NCI-H1092 (cell line): ENCODE measurements at places on chromosomes 11 and 22.

DNA sequence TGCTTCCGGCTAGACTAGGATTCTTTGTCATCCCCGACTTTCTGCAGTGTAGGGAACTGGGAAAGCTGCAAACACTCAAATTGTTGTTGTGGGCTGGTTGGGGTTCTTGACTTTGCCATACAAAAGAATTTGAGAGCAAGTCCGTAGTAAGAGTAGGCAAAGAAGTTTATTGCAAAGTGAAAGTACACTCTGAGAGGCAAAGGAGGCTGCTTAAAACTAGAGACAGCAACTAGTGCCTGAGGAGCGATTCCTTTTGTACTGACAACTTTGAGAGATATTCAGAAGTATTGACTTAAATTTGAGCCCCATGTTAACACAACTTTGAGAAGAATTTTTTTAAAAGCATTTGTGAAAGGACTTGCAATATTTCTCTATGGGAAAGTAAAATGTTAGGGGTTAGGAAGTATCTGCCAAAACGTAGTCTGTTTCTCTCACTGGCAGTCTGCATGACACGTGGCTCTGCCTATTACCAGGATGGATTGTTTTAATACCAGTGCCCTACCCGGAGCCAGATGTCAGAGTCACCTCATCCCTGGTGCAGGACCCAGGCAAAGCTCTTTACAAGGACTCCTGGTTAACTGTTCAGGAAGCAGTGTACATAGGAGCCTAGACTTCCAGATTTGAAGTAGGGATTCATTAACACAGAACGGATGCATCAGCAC is 85.0 kb upstream of the CLPB start:
- no peak for DNase-seq

- DNase-seq: peak; percentile 93
Measured at GRCh38 chr22:26892166-26893041, 235.0 kb downstream of the MIAT start.

- DNase-seq: no peak
Measured at GRCh38 chr11:32429477-32429876, 5.9 kb downstream of the WT1 start.

DNA sequence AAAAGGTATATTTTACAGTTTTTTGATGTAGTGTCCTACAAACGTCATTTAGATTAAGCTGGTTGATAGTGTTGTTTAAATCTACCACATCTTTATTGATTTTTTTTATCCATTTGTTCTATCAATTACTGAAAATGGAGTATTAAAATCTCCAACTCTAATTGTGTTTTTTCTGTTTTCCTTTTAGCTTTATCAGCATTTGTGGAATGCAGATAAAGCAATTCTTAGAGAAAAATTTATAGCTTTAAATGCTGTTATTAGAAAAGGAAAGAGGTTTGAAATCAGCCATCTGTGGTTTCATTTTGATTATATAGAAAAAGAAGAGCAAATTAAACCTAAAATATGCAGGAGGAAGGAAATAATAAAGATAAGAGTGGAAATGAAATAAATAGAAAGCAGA is 39.4 kb upstream of the CBX6 start:
- DNase-seq: no peak

GRCh38 chr22:25514436-25515180 is 49.9 kb upstream of the GRK3 start:
- DNase-seq: no peak

DNA sequence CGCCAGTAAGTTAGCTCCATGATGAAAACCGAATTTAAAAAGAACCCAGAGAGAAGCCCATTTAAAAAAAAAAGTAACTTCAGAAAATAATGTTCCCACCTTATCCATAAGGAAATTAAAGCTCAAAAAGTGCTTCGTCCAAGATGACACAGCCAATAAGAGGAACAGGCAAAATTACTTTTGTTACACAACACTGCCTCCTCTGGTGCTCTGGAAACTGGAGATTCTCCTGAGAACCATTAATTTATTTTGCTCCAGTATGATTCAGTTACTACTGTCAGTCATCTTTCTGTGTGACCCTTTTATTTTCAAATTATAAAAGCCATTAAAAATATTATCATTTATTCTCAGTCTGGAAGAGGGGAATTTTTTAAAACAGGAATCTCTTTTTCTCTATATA is 2.0 kb downstream of the IFT27 start:
- peak; percentile 3 for DNase-seq

DNA sequence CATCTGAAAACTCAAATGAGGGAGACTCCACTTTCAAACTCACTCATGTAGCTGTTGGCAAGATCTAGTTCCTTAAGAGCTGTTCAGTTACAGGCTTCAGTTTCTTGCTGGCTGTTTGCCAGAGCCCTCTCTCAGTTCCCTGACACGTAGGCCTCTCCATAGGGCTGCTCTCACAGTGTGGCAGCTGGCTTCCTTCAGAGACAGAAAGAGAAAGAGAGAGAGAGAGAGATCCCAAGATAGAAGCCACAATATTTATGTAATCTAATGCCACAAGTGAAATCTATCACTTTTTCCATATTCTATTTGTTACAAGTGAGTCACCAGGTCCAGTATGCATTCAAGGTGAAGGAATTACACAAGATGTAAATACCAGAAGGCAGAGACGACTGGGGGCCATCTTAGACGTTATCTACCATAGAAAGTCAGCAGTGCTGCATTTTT is 168.8 kb downstream of the RCN1 start:
- no peak for DNase-seq

DNA sequence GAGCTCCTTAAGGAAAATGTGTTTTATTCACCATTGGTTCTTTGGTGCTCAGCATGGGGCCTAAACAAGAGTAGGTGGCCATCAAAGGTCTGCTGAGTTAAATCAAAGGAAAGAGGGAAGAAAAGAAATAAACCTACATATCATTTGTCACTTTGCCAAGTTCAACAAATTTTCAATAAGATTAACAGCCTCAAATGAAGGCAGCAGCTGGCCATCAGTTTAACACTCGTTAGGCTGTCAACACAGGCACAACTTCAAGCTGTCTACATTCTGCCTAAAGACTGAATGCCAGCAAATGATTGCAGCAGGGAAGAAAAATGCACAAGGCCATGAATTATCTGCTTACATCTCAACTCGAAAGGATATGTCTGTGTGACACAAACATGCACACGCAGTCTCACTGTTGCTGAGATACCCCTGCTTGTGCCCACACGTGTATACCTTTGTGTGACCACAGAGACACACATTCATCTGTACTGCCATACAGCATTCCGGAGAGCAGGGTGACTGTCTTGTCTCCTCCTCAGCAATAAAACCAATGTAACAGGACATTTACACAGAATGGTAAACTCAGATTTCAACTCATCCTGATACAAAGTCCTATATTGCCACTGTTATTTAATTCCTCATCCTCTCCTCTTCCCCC is 40.1 kb downstream of the TRIM66 start:
- DNase-seq: no peak

GRCh38 chr11:133705873-133706272 is 139.4 kb downstream of the SPATA19 start:
- no peak for DNase-seq

- DNase-seq: no peak
Measured at GRCh38 chr22:50119768-50120251, 30.0 kb downstream of the MOV10L1 start.

DNA sequence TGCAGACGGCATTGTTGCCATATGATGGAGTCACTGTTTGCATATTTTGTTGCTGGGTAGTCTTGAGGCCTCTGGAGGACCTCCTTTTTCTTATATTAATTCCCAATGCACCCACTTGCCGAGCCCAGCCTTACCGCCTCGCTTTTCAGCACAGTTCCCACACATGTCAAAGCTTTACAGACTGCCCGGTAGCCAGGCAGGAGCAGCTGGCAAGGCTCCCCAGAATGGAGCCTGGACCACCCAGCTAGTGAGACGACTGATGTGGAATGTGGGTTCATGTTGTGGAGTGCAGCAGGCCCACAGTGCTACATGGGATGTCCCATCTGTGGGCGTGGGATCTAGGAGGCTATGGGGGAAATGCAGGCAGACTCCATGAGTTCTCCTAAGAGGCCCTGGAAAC is 99.4 kb upstream of the MTMR2 start:
- no peak for DNase-seq

GRCh38 chr11:69327741-69328191 is 33.8 kb downstream of the MYEOV start:
- no peak for DNase-seq

- no peak for DNase-seq
Measured at GRCh38 chr11:68338051-68338780, 25.8 kb downstream of the LRP5 start.

- DNase-seq: no peak
Measured at GRCh38 chr11:101912823-101913284, 2.0 kb upstream of the CEP126 start.

- DNase-seq: no peak
Measured at GRCh38 chr22:31995807-31996206, 47.3 kb upstream of the SLC5A1 start.

DNA sequence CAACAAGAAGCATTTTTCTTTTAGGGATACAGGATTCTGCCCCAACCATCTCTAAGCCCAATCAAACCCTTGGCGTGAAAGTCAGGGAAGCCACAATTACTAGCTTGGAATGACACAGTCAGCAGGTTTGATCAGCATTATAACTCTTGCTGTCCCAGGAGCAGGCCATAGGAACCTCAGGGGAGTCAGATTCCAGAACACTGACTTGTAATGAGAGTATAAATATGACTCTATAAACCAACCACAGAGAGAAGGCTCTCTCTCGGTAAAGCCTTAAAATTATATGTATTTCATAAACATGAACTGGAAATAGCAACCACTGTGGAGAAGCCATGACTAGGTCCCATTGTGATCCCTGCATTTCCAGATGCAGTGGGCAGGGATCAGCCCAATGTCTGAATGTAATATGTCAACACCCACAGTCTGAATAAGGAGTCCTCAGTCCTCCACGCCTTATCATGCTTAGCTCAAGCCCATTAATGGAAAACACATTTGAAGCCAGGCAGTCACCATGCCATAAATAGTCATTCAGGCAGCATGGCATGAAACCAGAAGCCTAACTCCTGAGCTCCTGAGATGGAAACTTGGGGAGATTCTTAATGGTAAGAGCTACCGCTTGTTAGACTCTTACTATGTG is 99.1 kb upstream of the MTNR1B start:
- no peak for DNase-seq

- DNase-seq: no peak
Measured at GRCh38 chr22:21714786-21715185, 20.8 kb downstream of the YPEL1 start.

- no peak for DNase-seq
Measured at GRCh38 chr11:60991457-60991856, 20.0 kb downstream of the CD6 start.

- DNase-seq: no peak
Measured at GRCh38 chr22:50739894-50740293, 1.9 kb downstream of the ACR start.

DNA sequence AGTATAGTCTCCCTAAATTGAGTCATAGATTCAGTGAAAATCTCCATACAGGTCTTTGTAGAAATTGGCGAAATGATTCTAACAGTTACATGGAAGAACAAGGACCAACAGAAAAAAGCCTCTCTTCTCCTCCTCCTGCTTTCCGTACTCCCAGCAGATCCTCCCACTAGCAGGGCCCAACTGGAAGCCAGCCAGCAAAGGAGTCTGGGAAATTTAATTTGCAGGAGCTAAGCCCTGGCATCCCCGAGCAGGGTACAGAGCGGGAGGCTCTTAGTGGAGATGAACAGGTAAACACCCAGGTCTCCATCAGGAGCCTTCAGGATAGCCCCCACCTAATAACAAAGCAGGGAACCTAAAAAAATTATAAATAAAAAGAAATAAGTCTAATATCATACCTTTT is 1473.8 kb downstream of the TBC1D22A start:
- DNase-seq: no peak

- DNase-seq: no peak
Measured at GRCh38 chr11:85572056-85572455, 55.1 kb downstream of the DLG2 start.

DNA sequence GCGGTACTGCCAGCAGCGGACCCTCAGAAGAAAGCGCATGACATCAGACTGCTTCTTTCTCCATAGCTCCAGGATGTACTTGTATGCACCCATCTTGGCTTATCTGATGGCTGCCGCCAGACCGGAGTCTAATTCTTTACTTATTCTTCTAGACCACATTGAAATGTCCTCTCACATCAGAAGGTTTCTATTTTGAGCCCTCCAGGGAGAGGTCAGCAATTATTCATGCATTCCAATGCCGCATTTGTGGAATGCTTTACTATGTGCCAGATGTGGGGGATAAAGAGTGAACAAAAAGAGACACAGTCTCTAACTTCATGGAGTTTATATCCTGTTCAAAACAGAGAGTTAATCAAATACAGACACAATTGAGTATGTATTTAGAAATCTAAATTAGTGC is 230.1 kb downstream of the MIAT start:
- no peak for DNase-seq

- DNase-seq: peak; percentile 24
Measured at GRCh38 chr11:86291466-86292262, 10.4 kb upstream of the HIKESHI start.

DNA sequence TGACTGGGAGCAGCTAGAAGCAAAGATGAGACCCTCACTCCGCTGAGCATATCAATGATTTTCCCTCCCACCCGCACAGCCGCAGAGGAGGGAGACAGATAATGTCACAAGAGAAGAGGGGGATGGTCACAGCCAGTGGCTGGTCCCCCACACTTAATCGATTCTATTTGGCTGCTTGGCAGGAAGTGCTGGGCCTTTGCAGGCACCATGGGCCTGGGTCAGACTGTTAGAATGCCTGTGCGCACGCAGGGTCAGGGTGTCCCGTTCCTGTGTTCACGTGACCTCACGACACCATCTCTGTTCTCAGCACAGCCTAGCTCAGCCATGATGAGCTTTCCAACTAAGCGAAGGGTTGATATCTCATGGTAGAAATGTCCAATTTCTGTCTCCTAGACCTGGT is 107.0 kb downstream of the MYO18B start:
- DNase-seq: no peak

DNA sequence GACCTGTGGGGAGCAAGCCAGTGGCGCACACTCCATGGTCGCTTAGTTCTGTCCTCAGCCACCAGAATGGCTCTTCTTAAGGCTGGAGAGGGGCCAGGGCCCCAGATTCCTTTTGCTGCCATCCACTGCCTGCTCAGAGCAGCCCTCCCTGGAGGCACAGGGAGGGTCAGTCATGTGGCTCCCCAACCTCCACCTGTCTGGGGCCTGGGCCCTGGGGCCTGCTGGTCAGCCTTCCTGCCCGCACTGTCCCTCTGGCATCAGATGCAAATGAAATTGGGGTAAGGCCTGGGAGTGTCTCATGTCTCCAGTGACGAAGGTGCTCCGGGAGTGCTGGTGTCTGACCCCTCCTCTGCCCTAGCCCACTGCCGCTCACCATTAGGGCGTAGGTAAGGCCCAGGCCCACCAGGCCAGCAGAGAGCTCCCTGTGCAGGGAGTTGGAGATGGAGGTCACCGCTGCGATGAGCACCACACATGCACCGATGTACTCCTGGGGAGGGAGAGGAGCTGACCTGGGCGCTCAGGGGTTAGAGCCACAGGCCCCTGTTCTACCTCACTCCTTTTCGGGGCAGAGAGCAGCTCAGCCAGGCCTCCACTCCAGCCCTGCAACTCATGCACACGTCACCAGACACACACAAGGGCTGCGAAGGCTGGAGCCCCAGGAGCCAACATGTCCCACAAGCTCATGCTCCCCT is 9.0 kb upstream of the KCNJ11 start:
- DNase-seq: no peak

- DNase-seq: no peak
Measured at GRCh38 chr11:72433455-72434036, 785 bp downstream of the CLPB start.
